ENCODE measurements at places on chromosomes 2 and 18.
A peak's percentile ranks its signal among the peaks of the same experiment; 100 is the strongest.

- DNase-seq, result peak; percentile 25
These were observed 129.4 kb upstream of the SRD5A2 start for GRCh38 chr2:31710121-31710520.

- no peak for DNase-seq
These were observed 208.5 kb downstream of the SH3BP4 start for GRCh38 chr2:235160281-235160810.

- no peak for DNase-seq
These were observed 142.2 kb downstream of the ESCO1 start for GRCh38 chr18:21458310-21458709.

DNA sequence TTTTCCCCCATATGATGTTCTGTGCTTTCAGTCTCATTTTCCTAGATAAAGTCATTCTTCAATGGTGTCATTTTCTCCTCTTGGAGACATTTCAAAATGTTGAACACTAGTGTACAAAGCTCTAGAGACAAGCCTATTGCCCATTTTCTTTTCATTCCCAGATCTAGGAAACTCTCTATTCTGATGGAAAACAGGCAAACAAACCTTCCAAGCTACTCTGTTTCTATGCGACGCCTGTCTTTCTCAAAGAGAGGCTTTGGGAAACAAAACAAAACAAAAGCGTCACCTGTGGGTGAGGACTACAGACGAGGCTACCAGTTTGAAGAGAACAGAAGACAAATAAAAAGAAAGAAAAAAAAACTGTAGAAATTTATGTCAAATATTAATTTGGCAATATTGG, 311.0 kb downstream of the CBLN2 start:
- no peak for DNase-seq

DNA sequence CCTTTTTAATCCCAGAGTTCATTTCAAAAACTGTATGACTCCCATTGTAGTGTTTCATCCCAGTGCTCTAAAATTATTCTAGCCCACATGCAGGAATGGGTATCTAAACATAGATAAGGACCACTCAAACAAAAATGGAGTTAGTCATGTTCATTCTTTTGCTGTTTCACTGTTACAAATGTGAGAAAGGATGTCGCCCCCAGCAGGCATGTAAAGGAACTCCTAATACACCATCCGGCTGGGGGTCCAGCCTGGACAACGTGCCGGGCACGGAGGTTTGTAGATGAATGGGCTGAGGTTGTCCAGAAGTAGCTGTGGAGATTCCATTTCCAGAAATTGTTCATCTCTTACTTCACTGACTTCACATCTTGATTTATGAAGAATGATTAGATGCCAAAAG, 101.9 kb upstream of the RAB12 start:
- DNase-seq, result no peak

DNA sequence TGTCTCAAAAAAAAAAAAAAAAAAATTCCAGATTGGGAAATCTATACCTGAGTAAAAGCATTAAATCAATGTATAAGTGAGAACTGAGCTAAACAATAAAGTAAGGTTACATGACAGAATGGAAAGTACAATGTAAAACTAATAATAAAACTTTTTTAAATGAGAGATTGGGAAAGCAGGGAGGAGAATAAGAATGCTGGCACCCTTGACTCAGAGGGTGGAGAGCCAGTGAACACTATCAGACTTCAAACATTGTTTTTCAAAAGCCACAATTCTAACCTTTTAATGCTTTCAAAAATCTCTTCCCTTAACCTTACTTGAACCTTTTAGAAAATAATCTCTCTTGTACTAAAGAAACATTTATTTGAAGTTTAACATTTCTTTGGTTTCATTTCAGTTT, 63.5 kb downstream of the TBC1D8 start:
- no peak for DNase-seq

DNA sequence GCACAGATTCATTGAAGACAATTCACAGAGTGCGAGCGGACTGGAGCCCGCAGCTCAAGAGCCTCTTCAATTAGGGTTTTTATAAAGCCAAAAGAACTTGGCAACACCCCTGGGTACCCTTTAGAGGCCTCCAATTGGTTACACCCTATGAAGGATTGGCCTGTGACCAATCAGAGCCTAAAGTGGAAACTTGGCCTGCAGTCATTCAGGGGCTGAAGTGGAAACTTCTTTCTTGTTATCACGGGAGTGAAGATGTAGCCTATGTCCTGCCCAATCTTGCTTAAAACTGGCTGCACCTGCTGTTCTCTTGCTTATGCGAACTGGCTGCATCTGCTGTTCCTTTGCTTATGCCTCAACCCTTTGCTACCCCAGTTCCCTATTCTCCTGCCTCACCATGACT, 1.8 kb upstream of the HJURP start:
- DNase-seq, result no peak

DNA sequence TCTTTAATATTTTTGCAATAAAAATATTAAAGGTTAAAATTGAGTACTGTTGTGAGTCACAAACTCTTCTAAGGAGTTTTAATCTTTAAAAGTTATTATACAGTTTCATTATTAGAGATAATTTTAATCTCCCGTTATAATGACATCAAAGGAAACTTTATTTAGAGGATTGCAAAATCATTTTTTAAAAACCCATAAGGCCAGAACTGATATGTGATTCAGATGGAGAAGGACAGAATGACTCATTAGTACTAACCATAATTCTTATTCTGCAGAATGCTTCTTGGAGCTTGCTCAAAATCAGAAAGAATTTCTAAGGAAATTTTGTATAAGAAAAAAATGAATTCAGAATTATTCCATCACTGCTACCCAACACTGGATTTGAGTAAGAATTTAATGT, 12.5 kb upstream of the HNRNPLL start:
- DNase-seq, result no peak

All from small intestine (tissue), 16 donors.